Hepatic stellate cell (primary cell): ENCODE measurements at places on chromosomes 4 and X.

- no peak for DNase-seq
Observed at GRCh38 chrX:16416588-16416987, 233.4 kb upstream of the S100G start.

- DNase-seq: no peak
Observed at GRCh38 chrX:151398346-151398745, 1.3 kb downstream of the VMA21 start.

DNA sequence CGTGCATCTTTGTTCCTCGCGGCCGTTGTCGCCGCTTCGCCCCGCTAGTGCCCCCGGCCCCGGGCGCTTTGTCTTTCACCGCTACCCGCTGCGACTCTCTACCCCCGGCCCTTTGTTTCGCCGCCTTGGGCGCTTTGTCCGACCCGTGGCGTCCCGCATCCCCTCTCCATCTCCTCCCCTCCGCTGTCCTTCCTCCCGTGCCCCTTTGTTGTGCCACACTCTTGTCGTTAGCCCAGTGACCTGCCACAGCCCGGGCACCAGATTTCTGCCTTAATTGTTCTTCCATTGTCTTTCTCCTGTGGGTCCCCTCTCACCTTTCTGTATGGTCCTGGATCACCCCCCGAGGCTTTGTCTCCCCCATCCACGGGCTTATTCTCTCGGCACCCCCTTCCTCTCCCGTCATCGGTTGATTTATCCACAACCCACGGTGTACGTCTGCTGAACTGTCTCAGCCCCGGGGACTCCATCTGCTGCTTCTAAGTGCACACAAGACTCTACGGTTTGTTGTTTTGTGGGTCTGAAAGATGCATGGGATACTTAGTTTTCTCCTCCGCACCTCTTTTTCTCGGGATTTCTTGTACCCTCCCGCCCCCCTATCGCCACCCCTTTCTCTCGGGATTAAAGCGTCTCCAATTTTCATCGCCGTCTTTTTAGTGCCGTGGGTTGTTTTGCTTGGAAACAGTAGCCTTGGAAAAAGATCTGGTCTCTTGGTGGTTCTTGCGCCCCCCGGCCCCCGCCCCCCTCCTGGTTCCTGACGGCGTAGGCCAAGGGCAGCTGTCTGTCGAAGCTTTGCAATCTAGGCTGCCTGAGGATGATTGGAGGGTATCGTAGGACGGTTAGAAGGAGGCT, 783 bp downstream of the RBPJ start:
- no peak for DNase-seq

DNA sequence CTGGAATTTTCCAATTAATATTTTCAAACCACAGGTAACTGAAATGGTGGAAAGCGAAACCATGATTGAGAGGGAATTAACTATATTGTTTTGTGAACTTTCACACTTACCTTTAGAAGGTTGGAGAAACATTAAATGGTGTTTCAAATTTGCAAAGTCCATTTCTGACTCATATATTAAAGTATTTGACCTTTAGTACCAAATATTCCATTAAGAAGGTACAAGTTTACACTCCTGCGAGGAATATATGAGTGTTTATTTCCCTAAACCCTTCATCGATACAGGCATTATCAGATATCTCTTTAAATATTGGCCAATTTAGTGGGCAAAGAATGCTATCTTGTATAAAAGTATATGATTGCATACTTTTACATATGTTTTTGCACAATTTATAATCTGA, 44.1 kb upstream of the NPNT start:
- DNase-seq: no peak

DNA sequence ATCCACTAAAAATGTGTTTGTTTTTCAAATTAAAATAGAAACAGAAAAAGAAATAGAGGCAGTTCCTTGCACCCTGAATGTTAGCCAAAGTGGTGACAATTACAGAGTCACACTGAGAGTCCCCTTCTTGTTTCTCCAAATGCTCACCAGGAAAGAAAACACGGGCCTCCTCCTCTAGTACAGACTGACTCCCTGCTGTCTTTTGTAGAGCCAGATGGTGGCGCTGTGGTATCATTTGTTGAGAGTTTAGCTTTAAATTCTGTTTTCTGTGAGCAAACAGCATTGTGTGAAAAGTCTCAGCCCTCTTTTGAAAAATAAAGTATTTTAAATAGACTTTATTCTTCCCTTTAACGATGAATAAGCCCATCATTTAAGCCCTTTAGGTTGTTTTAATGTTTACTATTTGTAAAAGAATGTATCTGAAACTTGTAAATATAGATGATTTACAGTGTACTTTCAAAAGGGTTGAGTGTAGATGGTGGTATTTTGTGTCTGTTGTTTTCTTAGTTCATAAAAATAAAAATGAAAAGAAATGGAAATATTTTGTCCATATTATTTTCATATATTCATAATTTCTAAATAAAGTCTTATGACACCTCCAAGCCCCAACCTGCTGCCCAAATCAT, 36.9 kb upstream of the ATOH1 start:
- DNase-seq: peak; percentile 24
